Smooth muscle cell of bladder (primary cell): ENCODE measurements at places on chromosomes 7 and 10. TPM values are rescaled to one million over a fixed set of nuclear protein-coding genes. Genes with fewer than 3 reads are reported as not detected.

SH3PXD2A gene
- total RNA-seq, result 14.8 and 19.7 TPM in 2 replicates

OR6V1 gene
- not detected in 2 replicates for total RNA-seq

FAM25A gene
- not detected in 2 replicates for total RNA-seq

MPP7 gene
- total RNA-seq, result 0.18 and 0.28 TPM in 2 replicates

DPY19L1 gene
- total RNA-seq, result 40.8 and 47.3 TPM in 2 replicates

PAPSS2 gene
- 114 and 147 TPM in 2 replicates for total RNA-seq

AZGP1 gene
- total RNA-seq, result 0.09 TPM in 1 of 2 replicates, not detected in the other

CPED1 gene
- total RNA-seq, result 38.9 and 40.5 TPM in 2 replicates

PALD1 gene
- total RNA-seq, result under 0.01 and 0.37 TPM in 2 replicates

TMEM236 gene
- under 0.01 TPM in 2 replicates for total RNA-seq

MYL10 gene
- total RNA-seq, result not detected in 2 replicates

MKLN1 gene
- total RNA-seq, result 30.6 and 38.9 TPM in 2 replicates

GPR15LG gene
- total RNA-seq, result not detected in 2 replicates
